ENCODE measurements at places on chromosomes 7 and 10.

- no peak for DNase-seq
Observed at GRCh38 chr10:108327706-108328105, 1163.2 kb upstream of the SORCS1 start.

- DNase-seq = no peak
Observed at GRCh38 chr7:138064856-138065357, 11.4 kb upstream of the AKR1D1 start.

GRCh38 chr10:42940487-42941294, 136.2 kb upstream of the RET start:
- DNase-seq = peak; percentile 20

DNA sequence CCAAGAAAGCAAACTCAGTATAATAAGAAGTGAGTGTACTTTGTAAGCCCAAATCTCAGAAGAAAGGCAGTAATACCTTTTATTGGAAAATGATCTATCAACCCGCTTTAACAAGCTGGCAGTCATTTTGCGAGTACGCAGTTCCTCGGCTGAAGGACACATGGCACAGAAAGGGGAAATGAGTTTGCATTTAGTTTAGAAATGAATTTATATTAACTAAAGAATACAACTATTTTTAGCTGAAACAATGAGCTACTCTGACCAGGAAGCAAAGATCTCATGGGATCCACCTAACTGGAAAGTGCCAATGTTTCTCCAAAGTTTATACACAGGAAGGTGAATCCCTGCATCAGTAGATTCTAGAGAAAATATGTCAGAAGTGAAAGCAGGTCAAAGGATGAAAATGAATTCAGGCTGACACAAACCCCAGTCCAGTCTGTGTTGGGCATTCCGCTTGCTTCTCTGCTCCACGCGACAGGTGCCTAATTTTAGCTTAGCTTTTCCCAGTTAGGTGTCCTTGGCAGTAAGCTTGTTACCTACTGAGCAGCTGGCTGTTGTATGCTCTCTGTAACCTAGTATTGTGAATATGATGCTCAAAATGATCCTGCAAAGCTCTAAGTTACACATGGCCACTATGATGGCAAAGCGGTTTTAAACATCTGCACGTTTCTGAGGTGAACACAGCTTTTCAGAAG, 112.8 kb downstream of the LARP4B start:
- DNase-seq = no peak

- DNase-seq = no peak
Observed at GRCh38 chr10:93461109-93461806, 20.9 kb downstream of the MYOF start.

DNA sequence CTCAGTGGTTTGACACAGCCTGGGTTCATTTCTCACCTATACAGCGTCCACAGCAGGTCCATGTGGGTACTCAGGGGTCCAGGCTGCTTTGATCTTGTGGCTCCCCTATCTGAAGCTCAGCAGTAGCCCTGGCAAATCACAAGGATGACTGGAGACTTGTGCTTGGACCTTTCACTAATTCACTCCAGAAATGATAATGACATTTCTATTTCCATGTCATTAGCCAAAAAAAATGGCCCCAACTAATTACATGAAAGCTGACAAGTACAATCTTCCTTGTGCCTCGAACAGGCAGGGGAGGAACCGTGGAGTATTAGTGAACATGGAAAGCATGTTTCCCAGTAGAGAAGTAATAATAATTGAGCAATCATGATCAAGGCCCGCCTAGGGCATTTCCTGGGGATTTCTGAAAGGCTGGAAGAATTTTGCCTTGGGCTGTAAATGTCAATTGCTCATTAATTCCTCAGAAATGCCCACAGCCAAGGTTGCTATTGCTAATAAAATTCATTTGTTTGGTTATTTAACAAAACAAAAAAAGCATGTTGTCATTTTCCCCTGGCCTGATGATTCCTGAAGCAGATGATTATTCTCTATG, 586.1 kb downstream of the SDK1 start:
- no peak for DNase-seq

- DNase-seq = no peak
Observed at GRCh38 chr7:116571552-116571951, 46.7 kb downstream of the CAV1 start.

DNA sequence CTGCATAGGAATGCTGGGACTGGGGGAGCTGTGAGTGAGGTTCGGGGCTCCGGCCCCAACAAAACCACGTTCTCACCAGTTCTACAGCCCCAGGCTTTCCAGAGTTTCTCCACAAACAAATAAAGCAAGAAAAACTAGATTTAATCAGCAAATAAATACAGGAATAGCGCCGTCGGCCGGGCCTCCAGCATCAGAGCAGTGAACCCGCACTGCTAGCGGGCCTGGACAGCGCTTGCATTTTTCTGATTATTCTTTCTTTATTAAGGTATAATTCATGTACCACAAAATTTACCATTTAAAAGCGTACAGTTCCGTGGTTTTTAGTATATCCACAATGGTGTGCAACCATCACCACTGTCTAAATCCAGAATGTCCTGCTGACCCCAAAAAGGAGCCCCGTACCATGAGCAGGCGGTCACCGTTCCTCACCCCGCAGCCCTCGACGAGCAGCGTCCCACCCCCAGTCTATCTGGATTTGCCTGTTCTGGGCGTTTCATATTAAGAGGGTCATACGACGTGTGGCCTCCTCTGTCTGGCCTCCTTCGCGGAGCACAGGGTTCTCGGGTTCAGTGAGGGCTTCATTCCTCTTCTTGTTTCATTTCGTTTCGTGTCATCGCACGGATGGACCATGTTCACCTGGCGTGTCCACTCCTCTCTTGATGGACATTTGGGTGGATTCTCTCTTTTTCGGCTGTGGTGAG, 35.5 kb upstream of the FOXL3 start:
- no peak for DNase-seq

DNA sequence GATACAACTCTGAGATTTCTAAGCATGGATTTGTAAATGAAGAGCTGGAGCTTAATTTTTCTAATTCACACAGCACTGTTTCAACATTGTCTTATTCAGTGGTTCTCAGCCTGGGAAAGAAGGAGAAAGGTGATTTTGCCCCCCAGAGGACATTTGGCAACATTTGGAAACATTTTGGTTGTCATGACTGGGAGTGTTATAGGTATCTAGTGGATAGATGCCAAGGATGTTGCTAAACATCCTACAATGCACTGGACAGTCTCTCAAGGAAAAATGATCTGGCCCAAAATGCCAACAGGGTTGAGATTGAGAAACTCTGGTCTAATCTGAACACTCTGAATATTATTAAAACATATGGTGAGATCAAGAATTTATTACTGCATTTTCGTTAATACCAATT, 3.8 kb upstream of the CAV2 start:
- DNase-seq = no peak

GRCh38 chr7:66114743-66115649, at the start of gene CRCP:
Gene CRCP (plus strand): TSS chr7:66114847. CDS start chr7:66114963, 116 bp downstream.
- peak; percentile 56 for DNase-seq
